ENCODE measurements at places on chromosomes 16 and 17.
A peak's percentile ranks its signal among the peaks of the same experiment; 100 is the strongest.

DNA sequence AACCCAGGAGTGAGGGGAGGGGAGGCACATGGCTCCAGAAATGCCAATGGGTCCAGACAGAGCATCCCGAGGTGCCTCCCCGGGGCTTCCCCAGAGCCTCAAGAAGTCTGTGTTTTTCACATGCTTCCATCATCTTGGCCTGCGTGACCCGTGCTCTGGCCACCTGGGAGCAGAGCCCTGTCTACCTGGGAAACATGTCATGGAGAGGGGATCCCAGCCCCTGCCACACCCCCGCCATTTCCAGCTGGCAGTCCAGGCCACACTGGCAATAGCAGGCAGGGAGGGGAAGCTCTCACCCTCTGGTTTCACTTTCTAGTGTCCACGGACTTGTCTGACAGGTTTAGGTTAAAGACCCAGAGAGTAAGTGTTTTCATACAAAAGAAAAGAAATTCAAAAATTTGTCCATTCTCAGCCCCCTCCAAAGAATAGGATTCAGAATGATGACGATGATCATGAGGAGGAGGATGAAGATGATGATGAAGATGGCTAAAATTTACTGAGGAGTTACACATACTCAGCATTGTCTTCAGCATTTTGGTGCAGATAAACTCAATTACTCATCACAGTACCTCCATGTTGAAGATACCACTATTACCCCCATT is 9.0 kb downstream of the SMIM5 start:
- no peak for DNase-seq

- DNase-seq = no peak
These were observed 433.8 kb downstream of the SLC39A11 start for GRCh38 chr17:72658675-72659074.

GRCh38 chr16:56909527-56909979 is 22.4 kb upstream of the HERPUD1 start:
- no peak for DNase-seq

DNA sequence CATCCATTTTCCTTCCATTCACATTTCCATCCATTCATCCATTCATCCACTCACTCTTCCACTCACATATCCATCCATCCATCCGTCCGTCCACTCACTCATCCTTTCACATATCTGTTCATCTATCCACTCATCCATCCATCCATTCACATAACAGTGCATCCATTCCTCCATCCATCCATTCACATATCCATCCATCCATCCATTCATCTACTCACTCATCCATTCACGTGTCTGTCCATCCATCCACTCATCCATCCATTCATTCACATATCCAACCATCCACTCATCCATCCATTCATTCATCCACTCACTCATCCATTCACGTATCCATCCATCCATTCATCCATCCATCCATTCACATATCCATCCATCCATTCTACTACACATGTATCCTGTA is 42.6 kb downstream of the SCNN1G start:
- no peak for DNase-seq

DNA sequence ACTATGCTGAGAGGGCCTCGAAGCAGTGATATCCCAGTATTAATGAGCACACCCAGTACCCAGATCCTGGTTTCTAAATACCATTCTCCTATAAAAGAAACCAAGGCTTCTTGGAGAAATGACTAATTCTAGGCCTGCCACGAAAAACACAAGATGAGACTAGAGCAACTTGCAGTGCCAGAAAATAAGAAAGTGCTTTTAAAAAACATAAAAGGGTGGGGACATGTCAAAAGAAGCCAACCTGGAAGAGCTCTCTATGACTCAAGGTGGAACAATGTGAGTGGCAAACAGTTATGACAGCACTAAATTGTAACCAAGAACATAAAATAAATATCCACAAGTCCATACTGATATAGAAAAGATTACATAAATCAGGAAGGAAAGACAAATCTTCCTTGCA is 153.2 kb upstream of the KCNJ18 start:
- no peak for DNase-seq

DNA sequence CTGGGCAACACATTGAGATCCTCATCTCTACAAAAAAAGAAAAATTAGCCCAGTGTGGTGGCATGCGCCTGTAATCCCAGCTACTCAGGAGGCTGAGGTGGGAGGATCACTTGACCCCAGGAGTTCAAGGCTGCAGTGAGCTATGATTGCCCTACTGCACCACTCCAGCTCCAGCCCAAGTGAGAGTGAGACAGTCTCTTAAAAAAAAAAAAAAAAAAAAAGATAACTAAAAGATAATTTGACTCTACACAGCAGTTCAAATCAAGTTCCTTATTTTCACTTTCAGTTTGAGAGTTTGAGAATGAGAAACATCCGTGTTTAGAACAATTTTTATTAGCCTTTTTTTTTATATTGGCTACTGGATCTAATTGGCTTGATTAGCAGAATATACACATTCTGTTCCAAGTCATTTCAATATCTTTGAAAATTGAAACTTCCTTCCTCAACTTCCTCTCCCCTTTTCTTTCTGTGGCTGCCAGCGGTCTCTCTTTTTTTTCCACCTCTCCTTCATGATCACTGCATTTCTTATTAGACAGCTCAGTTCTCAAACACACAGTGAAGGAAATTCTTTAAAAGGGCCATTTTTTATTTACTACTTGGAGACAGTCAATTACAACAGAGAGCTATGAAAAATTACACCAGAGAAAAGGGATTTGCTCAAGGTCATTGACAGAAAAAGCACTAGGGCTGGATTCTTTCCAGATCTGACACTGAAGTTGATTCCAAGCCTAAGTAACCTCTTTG is 4.5 kb upstream of the ACSF2 start:
- peak; percentile 15 for DNase-seq

GRCh38 chr16:5502944-5503343 is 405.3 kb upstream of the EEF2KMT start:
- no peak for DNase-seq

GRCh38 chr16:62700426-62701294 is 664.4 kb upstream of the CDH8 start:
- DNase-seq = no peak

- peak; percentile 79 for DNase-seq
These were observed at the start of gene MILR1 for GRCh38 chr17:64448665-64449512. Gene MILR1, plus strand, starts transcription at chr17:64449115. Its CDS starts 54 bp downstream, at chr17:64449169.

DNA sequence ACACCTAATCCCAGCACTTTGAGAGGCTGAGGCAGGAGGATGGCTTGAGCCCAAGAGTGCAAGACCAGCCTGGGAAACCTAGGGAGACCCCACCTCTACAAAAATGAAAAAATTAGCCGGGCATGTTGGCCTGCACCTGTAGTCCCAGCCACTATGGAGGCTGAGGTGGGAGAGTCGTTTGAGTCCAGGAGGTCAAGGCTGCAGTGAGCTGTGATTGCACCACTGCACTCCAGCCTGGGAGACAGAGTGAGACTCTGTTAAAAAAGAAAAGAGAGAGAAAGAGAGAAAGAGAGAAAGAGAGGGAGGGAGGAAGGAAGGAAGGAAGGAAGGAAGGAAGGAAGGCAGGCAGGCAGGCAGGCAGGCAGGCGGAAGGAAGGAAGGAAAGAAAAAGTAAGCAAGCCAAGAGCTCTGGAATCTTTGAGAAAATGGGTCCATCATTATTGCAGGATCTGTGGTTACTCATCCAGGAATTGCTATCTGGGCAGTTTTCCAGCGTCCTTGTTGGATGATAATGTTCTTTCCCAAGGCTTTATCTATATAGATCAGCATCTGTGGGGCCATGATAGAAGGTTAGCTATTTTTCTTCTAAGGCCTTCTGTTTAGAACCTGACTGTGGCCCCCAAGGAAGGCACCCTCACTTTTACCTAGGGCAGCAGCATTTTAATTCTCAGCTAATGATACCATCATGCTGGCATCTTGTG is 533.2 kb upstream of the CDH5 start:
- DNase-seq = peak; percentile 24

DNA sequence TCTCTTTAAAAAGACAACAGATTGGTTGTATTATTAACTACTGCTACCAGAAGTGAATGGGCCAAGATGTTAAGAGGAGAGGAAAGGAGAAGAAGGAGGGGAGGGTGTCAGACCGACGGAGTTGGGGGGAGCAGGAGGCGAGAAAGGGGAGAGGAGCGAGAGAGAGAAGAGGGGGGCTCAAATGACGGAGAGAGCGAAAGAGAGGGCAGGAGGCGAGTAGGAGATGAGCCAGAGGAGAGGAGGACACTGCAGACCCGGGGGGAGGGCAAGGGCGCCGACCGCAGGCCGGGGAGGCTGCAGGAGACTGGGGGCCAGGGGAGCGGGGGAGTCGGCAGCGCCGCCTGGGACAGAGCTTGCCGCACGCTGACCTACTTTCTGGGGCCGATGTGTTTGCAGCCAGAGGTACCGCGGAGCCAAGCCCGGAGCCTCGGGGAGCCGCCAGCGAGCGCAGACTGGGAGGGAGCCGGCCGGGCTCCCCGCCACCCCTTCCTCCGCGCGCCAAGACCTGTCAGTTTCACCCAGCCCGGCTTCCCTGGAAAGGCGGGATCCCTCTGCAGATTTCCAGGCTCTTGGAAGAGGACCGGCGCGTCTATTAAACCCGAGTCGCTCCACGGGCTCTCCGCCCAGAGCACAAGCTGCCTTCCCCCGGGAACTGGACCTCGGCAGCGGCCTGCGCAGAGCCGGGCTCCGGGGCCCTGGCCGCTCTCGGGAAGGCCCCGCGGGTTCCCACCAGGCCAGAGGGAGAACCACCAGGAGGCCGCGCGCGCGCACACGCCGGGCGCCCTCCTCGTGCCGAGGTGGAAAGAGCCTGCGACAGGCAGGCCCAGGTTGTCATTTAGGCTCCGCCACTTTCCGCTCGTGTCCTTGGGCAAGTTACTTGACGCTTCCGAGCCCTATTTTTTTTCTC is 74.6 kb downstream of the CMC2 start:
- DNase-seq = peak; percentile 82

DNA sequence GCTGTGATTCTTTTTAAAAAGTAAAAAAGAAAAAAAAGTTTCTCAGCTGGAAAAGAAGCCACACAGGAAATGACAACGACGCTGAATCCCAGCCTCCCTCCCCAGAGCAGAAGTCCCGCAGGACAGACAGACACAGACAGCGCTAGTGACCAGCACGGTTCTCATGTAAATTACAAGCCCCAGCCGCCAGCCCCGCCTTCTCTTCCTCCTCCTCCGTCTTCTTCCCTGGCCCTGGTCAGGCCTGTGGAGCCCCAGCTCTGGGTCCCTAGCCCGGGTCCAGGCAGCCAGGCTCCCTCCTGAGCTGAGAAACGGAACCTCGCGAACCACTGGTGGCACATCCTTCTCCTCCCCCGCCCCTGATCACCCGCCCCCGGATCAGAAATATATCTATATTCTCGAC is 7.0 kb upstream of the IL17C start:
- no peak for DNase-seq

DNA sequence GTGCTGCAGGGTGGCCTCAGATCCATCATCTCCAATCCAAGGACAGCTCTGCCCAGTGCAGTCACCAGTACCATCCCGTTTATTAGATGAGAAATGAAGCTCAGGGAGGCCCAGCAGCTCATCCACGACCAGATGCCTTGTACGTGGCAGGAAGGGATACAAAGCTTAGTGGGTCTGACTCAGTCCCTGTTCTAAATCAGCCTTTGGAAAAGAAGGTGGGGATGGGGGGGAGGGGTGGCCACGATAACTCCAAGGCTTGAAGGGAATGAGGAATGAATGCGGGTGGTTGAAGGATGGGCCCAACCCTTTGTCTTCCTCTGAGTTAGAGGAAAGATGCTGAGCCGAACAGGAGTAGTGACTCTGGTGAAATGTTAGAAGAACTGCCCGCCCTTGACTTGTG is 25.8 kb downstream of the LLGL2 start:
- DNase-seq = no peak

- DNase-seq = no peak
These were observed 12.4 kb downstream of the CCDC47 start for GRCh38 chr17:63760771-63761539.

DNA sequence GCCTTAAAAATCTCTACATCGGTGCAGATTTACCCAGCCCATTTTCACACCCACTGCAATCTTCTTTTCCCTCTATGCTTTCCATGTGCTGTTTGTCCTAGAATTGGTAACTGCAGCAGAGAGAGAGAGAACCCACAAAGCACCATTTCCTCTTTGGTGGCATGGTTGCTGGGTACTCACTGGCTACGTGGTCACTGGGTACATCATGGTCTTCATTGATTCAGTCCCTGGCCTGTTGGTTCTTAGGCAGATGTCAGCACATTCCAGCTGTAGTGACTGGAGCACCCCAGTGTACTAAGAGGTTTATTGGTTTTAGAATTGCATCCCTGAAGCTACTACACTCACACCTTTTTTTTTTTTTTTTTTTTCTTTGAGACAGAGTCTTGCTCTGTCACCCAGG is 156.1 kb upstream of the CACNG5 start:
- no peak for DNase-seq

DNA sequence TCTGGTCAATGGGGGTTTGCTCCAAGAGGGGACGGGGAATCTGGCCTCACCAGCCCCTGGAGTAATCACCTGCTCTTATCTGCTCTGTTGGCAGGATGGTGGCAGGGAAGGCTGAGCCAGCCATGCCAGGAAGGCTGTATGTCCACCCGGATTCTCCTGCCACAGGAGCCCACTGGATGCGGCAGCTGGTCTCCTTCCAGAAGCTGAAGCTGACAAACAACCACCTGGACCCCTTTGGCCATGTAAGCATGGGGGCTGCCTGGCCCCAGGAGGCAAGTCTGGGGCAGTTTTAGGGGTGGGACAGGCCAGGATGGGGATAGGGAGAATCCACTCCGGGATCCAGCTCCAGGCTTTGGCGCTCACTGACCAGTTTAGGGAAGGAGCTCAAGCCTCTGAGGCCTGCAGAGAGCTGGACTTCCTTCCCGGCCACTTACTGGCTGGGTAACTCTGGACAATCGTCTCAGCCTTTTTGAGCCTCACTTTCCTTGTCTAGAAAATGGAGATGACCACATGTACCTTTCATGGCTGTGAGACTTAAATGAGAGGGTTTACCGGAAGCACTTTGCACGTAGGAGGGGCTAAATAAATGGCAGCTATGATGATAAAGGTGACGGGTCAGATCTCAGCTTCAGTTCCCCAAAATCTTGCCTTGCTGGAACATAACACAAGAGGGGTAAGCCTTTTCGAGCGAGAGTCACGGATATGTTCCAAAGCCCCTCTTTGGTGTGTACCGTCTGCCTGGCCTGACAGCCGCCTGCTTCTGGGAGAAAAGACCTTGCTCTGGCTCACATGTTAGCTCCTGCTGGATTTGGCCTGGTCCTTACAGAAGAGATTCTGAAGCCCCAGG is 15.4 kb downstream of the TBX4 start:
- DNase-seq = no peak

GRCh38 chr16:65667011-65667578 is 545.2 kb upstream of the CDH11 start:
- no peak for DNase-seq

DNA sequence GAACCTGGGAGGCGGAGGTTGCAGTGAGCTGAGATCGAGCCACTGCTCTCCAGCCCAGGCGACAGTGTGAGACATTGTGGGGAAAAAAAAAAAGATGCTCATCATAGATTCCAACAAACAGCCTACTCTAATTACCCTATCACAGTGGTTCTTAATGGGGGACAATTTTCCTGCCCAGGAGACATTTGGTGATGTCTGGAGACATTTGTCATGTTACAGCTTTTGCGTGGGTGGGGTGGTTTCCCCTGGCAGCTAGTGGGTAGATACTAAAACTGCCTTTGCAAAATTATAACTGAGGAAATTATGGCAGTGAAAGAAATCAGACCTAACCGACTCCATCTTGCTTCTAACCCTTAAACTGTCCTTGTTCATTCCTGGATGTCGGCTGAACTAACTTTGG is 92.5 kb upstream of the RBL2 start:
- no peak for DNase-seq

All from astrocyte of the hippocampus (primary cell).